ENCODE measurements at places on chromosomes 1 and 21. TPM values are rescaled to one million over a fixed set of nuclear protein-coding genes. Genes with fewer than 3 reads are reported as not detected.

The NTMT2 gene
- total RNA-seq = not detected

The USP1 gene
- 67.1 TPM for total RNA-seq

The TTLL7 gene
- not detected for total RNA-seq

The FNDC5 gene
- not detected for total RNA-seq

The CDC7 gene
- 27.0 TPM for total RNA-seq

The ERG gene
- total RNA-seq = not detected

The FALEC gene
- not detected for total RNA-seq

The S100A1 gene
- total RNA-seq = not detected

The CYP4B1 gene
- not detected for total RNA-seq

The ADAMTS5 gene
- total RNA-seq = not detected

The CELA2B gene
- total RNA-seq = not detected

The PCP4 gene
- not detected for total RNA-seq

- DNase-seq = no peak
- peak overlapping the region; percentile 86 for H3K27ac ChIP-seq
- H3K4me1 ChIP-seq = peaks cover 33% of the 10 kb centered on the region
- peak overlapping the region; percentile 89 for H3K4me3 ChIP-seq
- no peaks in the 10 kb centered on the region for H3K36me3 ChIP-seq
Observed at GRCh38 chr1:27489501-27489972, 430 bp downstream of the WASF2 start.

DNA sequence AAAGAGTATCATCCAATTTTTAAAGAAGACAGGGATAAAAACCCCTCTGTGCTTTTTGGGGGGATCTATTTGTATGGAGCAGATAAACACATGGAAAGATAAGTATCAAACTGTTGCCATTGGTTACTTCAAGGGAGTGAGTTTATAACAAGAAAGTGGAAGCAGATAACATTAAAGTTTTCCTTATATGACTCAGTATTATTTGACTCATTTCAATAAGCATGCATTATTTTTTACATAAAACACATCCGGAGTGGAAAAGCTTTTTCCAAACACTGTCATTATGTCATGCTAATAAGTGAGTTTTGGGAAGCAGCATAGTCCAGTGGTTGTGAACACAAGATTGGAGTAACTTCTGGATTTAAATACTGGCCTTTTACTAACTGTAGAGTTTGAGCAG, 452.2 kb downstream of the LTN1 start:
- H3K27ac ChIP-seq = no peak overlapping the region
- no peak overlapping the region for H3K4me3 ChIP-seq
- no peaks in the 10 kb centered on the region for H3K36me3 ChIP-seq
- no peaks in the 10 kb centered on the region for H3K27me3 ChIP-seq
- H3K4me1 ChIP-seq = peaks cover 2% of the 10 kb centered on the region
- no peak for DNase-seq

DNA sequence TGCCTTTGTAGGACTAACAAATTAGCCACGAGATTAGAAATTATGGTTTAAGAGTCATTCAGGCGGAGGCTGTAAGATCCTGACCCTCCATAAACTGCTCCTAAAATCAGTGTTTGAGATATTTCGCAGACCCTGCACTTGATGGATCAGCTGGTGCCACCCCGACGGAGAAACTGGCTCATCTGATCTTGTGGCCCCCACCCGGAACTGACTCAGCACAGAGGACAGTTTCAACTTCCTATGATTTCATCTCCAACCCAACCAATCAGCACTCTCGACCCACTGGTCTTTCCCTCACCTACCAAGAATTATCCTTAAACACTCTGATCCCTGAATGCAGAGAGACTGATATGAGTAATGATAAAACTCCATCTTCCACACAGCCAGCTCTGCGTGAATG, 3.7 kb upstream of the JAM2 start:
- peaks cover 18% of the 10 kb centered on the region for H3K4me1 ChIP-seq
- H3K4me3 ChIP-seq = no peak overlapping the region
- no peak overlapping the region for H3K27ac ChIP-seq
- peaks cover 29% of the 10 kb centered on the region for H3K27me3 ChIP-seq
- H3K36me3 ChIP-seq = no peaks in the 10 kb centered on the region

- H3K4me1 ChIP-seq = no peaks in the 10 kb centered on the region
- H3K4me3 ChIP-seq = no peak overlapping the region
- H3K27me3 ChIP-seq = peaks cover 6% of the 10 kb centered on the region
Observed at GRCh38 chr1:153493343-153493960, 33.0 kb upstream of the S100A7 start.

DNA sequence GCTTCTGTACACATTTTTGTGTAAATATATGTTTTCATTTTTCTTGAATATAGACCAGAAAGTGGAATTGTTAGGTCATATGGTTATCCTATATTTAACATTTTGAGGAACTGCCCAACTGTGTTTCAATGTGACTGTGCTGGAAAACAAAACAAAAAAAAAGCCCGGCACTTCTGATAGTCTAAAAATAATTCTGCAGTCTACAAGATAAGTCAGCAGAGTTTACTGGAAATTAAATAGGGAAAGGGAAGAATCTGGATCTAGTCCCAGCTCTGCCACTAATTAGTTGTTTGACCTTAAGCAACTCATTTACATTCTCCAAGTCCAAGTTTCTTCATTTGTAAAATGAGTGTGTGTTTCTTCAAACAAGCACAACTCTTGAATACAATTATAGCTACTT, 869.1 kb upstream of the B3GALT2 start:
- no peak overlapping the region for H3K4me3 ChIP-seq
- peaks cover 80% of the 10 kb centered on the region for H3K4me1 ChIP-seq
- H3K27ac ChIP-seq = no peak overlapping the region
- peaks cover 11% of the 10 kb centered on the region for H3K36me3 ChIP-seq
- H3K27me3 ChIP-seq = no peaks in the 10 kb centered on the region

DNA sequence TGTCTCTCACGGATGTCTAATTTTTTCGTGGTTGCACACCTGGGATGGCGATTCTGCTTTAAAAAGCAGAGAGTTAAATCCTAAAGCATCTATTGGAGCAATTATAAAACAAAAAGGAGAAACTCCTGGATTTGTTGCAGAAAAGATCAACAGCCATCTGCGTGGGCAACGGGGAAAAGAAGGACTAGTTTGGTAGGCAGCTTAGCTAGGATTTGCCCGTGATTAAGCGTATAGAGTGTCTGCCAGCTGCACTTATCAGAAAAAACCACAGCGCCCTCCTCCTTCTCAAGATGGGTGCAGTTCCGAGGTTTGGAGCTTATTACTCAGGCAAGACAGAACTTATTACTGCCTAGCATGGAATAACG, 526 bp upstream of the SLC25A24 start:
- H3K36me3 ChIP-seq = no peaks in the 10 kb centered on the region
- H3K4me3 ChIP-seq = peak overlapping the region; percentile 86
- H3K27ac ChIP-seq = no peak overlapping the region
- peak; percentile 74 for DNase-seq

GRCh38 chr1:36091698-36092097, 3.0 kb downstream of the ADPRS start:
- peaks cover 2% of the 10 kb centered on the region for H3K27me3 ChIP-seq
- H3K36me3 ChIP-seq = peaks cover 10% of the 10 kb centered on the region
- peaks cover 17% of the 10 kb centered on the region for H3K4me1 ChIP-seq
- no peak overlapping the region for H3K27ac ChIP-seq
- DNase-seq = no peak

DNA sequence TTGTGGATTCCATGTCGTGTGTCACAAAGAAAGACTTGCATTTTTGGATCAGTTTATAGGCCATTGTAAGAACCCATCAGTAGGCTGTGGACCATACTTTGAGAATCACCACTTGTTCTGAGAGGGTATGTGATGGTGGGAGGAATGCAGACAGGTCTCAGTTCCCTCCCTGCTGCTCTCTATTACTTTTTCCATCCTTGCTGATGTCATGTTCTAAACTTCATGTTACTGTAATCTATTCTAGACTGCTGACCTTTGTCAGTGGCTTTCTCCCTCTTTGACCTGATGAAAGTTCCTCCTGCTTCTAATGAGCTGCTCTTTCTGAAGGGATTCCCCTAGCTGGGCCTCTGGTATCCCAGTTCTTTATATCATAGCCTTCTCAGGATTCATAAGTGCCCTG, 46.1 kb downstream of the ST3GAL3 start:
- DNase-seq = no peak
- no peak overlapping the region for H3K4me3 ChIP-seq
- H3K27ac ChIP-seq = no peak overlapping the region
- no peaks in the 10 kb centered on the region for H3K36me3 ChIP-seq
- no peaks in the 10 kb centered on the region for H3K27me3 ChIP-seq

DNA sequence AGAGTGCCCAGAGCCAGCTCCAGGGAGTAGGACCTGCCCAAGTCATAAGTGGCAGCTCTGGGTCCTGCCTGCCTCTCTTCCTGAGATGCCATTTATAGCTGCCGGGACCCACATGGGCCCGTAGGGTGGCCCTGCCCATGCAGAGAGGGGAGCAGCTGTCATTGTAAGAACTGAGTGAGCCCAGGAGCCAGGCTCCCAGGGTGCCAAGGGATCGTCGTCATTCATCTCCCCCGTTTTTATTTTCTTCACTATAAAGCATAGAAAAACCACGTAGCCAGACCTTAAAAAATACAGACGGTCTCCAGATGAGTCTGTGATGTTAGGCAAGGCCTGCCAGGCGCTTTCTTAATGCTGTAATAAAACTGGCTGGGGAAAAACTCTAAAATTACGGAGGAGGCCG, 90.7 kb downstream of the IGSF21 start:
- no peak for DNase-seq
- H3K4me1 ChIP-seq = no peaks in the 10 kb centered on the region
- no peak overlapping the region for H3K27ac ChIP-seq
- no peaks in the 10 kb centered on the region for H3K36me3 ChIP-seq
- peaks cover 29% of the 10 kb centered on the region for H3K27me3 ChIP-seq

- H3K27ac ChIP-seq = no peak overlapping the region
- no peak for DNase-seq
- no peak overlapping the region for H3K4me3 ChIP-seq
- peaks cover 6% of the 10 kb centered on the region for H3K27me3 ChIP-seq
Observed at GRCh38 chr1:219433001-219433400, 179.9 kb downstream of the ZC3H11B start.

DNA sequence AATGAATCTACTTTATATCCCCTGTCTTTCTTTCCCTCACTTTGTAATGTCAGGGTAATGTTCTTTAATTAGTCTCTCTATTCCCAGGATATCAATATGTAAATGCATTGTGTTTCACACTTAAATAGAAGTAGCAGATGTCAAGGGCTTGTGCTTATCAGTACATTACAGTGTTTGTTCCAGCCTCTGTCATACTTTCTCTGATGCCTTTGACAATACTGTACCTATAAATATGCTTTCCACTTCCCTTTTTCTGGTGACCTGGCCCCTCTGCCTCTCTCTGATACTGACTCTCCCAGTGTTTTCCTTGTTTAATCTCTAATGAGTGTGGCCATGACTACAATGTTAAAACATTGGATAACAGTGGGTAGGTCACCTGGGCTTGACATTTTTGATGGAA, 862.0 kb upstream of the NEGR1 start:
- H3K27ac ChIP-seq = no peak overlapping the region
- no peak for DNase-seq
- H3K4me3 ChIP-seq = no peak overlapping the region
- no peaks in the 10 kb centered on the region for H3K36me3 ChIP-seq
- no peaks in the 10 kb centered on the region for H3K27me3 ChIP-seq

GRCh38 chr1:41649396-41650027, 165.0 kb upstream of the EDN2 start:
- H3K27ac ChIP-seq = peak overlapping the region; percentile 77
- no peaks in the 10 kb centered on the region for H3K27me3 ChIP-seq
- H3K4me1 ChIP-seq = peaks cover 66% of the 10 kb centered on the region
- H3K36me3 ChIP-seq = peaks cover 29% of the 10 kb centered on the region
- DNase-seq = no peak

GRCh38 chr1:179815641-179816040, 62.0 kb downstream of the TOR1AIP2 start:
- H3K27ac ChIP-seq = peak overlapping the region; percentile 27
- H3K4me3 ChIP-seq = peak overlapping the region; percentile 88
- DNase-seq = no peak
- no peaks in the 10 kb centered on the region for H3K27me3 ChIP-seq

GRCh38 chr1:63645317-63645716, 52.1 kb downstream of the PGM1 start:
- H3K27ac ChIP-seq = no peak overlapping the region
- no peaks in the 10 kb centered on the region for H3K27me3 ChIP-seq
- no peaks in the 10 kb centered on the region for H3K4me1 ChIP-seq
- DNase-seq = no peak

GRCh38 chr1:84719543-84720217, 29.4 kb upstream of the SSX2IP start:
- peaks cover 3% of the 10 kb centered on the region for H3K4me1 ChIP-seq
- no peak for DNase-seq
- no peaks in the 10 kb centered on the region for H3K36me3 ChIP-seq
- H3K4me3 ChIP-seq = no peak overlapping the region
- no peak overlapping the region for H3K27ac ChIP-seq
- no peaks in the 10 kb centered on the region for H3K27me3 ChIP-seq

- H3K4me1 ChIP-seq = peaks cover 6% of the 10 kb centered on the region
- H3K4me3 ChIP-seq = no peak overlapping the region
- no peak for DNase-seq
- no peaks in the 10 kb centered on the region for H3K36me3 ChIP-seq
Observed at GRCh38 chr1:53678507-53678906, 60.5 kb downstream of the GLIS1 start.

- peak; percentile 36 for DNase-seq
- H3K27ac ChIP-seq = peak overlapping the region; percentile 81
- no peaks in the 10 kb centered on the region for H3K27me3 ChIP-seq
- peaks cover 4% of the 10 kb centered on the region for H3K36me3 ChIP-seq
- no peak overlapping the region for H3K4me3 ChIP-seq
Observed at GRCh38 chr1:3903141-3904005, 3.3 kb upstream of the C1orf174 start.

GRCh38 chr1:28548318-28548717, 4.6 kb upstream of the TRNAU1AP start:
- no peaks in the 10 kb centered on the region for H3K36me3 ChIP-seq
- H3K27me3 ChIP-seq = no peaks in the 10 kb centered on the region
- DNase-seq = no peak

DNA sequence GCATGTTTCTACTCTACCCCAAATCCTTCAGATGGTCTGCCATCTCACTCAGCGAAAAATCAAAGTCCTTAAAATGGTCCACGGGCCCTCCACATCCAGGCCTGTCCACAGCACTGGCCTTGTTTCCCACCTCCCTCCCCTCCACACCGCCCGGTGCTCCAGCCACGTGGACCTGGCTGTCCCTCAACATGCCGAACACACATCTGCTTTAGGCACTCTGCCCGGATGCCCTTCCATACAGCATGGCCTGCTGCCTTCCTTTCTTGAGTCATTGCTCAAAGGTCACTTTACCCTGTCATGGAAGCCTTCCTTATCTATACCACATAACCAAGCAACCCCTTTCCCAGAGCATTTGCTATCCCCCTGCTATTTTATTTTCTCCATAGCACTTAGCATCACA, 143.0 kb downstream of the DNM3 start:
- H3K36me3 ChIP-seq = no peaks in the 10 kb centered on the region
- H3K4me3 ChIP-seq = no peak overlapping the region
- DNase-seq = no peak

Data from activated naive CD4-positive, alpha-beta T cell treated with anti-CD3 and anti-CD28 coated beads for 36 hours (primary cell).